ENCODE measurements at places on chromosomes 1 and 21. TPM values are rescaled to one million over a fixed set of nuclear protein-coding genes. Genes with fewer than 3 reads are reported as not detected.

Gene CRNN
- total RNA-seq: not detected

Gene ARL8A
- total RNA-seq: 56.3 TPM

Gene ACTL8
- not detected for total RNA-seq

GRCh38 chr1:246404078-246404477 lies 103.0 kb downstream of the SMYD3 start:
- DNase-seq: peak; percentile 11

- no peak for DNase-seq
Observed at GRCh38 chr21:22795644-22796043, 1797.4 kb downstream of the NCAM2 start.

DNA sequence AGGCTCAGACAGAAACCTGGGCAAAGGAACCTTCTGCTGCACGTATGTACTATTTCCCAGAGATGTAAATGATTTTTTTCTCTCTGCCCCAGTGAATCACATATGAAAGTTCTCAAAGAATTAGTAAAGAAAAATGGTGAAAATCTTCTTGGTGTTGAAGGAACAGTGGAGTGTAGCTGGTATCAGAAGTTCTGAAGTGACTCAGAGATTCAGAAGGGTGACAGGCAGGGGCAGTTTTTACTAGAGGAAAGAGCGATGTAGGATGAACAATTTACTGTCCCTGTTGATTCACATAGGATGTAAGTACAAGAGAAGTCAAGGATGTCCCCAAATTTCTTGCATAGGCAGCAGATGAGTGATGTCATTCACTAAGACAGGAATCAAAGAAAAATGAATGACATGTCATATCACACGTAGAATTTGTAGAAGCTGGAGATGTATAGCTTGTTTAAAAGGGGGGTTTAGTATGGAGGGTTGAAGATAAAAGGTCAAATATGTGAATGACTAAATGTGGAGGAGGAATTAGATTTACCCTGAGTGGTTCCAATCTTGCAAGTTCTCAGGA lies 26.4 kb downstream of the WLS start:
- DNase-seq: no peak

GRCh38 chr1:234433563-234434285 lies 45.3 kb downstream of the TARBP1 start:
- DNase-seq: no peak

GRCh38 chr1:45206808-45207623 lies 611 bp upstream of the ZSWIM5 start:
- peak; percentile 5 for DNase-seq

GRCh38 chr1:33171977-33172813 lies 9.6 kb downstream of the TRIM62 start:
- no peak for DNase-seq

DNA sequence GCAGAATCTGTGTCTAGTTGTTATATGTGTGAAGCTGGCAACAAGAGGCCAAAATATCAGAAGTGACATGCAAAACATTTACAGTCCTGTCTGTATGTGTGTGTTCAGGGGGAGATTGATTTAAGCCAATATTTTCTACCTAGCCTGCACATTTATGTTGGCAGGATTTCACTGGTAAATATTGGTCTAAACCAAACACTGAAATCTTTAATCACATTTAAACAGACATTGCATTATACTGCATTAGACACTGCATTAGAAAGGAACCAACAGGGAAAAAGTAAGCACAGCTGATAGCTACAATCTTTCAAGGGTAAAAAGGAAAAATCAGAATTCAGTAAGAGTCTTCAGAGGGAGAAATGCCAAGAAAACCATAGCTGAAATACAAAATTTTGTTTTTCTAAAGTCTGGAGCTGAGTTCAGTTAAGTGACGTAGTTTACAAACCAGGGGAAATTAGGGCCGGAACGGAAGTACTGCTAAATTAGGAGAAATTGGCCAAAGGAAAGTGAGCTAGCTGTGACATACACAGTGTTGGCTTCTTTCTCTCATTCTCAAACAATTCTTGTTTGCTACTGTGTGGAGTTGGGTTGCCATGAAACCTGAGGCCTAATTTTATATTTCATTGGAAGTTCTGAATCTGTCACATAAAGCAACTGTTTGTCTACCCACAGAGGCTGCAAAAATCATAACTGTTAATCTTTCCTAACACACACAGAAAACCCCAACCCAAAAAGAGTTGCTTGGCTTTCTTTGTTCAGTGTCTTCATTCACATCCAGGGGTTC lies 217.3 kb upstream of the SGIP1 start:
- no peak for DNase-seq

- no peak for DNase-seq
Observed at GRCh38 chr1:23470282-23471070, 13.5 kb downstream of the ASAP3 start.

- no peak for DNase-seq
Observed at GRCh38 chr1:218380125-218380977, 35.2 kb downstream of the TGFB2 start.

GRCh38 chr1:168084396-168085231 lies 52.1 kb downstream of the GPR161 start:
- DNase-seq: peak; percentile 51

- DNase-seq: no peak
Observed at GRCh38 chr1:161020509-161021164, at the start of gene F11R. Gene F11R, minus strand, starts transcription at chr1:161021152. Its CDS starts 79 bp downstream, at chr1:161021073.
